Cortex of kidney (tissue), 1 donor: ENCODE measurements at places on chromosomes 1 and 21.

DNA sequence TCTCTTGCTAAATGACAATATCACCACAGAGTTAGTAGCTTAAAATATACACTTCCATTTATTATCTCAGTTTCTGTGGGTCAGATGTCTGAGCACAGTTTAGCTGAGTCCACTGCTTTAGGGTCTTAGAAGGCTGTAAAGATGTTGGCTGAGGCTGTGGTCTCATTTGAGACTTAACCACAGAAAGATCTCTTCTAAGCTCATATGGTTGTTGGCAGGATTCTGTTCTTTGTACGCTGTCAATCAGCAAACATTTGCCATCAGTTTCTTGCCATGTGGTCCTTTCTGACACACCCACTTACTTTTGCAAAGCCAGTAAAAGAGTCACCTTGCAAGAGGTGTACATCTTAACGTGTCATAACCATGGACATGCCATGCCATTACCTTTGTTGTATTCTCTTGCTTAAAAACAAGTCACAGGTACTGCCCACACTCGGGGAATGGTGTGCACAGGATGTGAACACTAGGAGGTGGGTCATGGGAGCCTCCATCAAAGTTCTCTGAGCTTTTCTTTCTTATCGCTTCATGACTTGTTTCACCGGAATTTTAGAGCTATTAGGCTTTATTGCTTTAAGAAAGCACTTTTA, 18.7 kb downstream of the DYRK1A start:
- DNase-seq: no peak

GRCh38 chr1:81126989-81127581, 673.6 kb upstream of the ADGRL2 start:
- DNase-seq: no peak

- no peak for DNase-seq
Observed at GRCh38 chr1:236284291-236284721, 2.5 kb upstream of the ERO1B start.

GRCh38 chr1:13543451-13544220, 29.8 kb upstream of the LRRC38 start:
- no peak for DNase-seq
